ENCODE measurements at places on chromosomes 5 and 9.

GRCh38 chr5:143025376-143025775 lies 255.2 kb downstream of the ARHGAP26 start:
- DNase-seq = no peak

GRCh38 chr5:10059980-10060379 lies 189.7 kb downstream of the ATPSCKMT start:
- no peak for DNase-seq

DNA sequence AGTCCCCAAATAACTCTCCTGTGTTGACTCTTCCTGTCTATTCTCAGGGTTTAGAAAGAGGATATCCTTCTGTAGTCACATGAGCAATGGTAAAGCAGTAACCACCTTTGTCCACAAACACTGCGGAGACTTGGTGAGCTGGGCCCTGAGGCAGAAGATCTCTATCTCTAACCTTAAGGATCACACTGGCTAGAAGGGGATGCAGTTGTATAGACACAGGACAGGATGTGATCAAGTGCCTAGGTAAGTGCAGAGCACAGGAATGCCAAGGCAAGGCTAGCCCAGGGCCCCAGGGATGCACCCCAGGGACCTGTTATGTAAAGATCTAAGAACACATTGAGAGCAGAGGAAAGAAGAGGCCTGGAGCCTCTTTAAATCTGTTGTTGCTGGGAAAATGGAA lies 610.5 kb downstream of the IRX1 start:
- DNase-seq = no peak

- DNase-seq = no peak
These were observed 17.2 kb upstream of the NINJ1 start for GRCh38 chr9:93151097-93151784.

DNA sequence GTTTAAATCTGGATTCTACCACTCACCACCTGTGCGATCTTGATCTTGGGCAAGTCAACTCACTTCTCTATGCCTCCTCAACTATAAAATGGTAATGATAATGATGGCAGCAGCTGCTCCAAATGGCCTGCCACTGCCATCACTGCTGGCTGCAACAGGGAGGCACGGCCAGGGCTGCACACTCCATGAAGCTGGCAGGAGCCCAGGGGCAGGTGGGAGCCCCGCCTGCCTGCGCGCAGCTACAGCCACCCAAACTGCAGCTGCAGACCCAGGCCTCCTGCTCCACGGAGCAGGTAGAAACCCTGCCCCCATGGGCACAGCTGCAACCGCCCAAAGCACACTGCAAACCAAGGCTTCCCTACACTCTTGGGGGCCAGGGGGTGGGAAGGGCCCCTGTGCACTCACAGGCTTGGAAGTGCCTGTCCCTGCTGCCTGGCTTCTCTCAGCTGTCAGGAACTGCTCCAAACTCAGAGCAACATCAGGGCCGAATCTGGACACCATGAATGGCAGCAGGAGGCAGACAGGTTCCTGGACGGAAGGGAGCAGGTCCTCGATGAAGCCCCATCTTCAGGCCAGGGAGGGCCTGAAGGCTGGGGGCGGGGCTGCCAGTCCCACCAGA lies 57.6 kb downstream of the PRELID2 start:
- no peak for DNase-seq

- DNase-seq = no peak
These were observed 64.1 kb upstream of the SPOCK1 start for GRCh38 chr5:137563301-137563645.

GRCh38 chr9:122158202-122158601 lies 1.4 kb downstream of the NDUFA8 start:
- no peak for DNase-seq

DNA sequence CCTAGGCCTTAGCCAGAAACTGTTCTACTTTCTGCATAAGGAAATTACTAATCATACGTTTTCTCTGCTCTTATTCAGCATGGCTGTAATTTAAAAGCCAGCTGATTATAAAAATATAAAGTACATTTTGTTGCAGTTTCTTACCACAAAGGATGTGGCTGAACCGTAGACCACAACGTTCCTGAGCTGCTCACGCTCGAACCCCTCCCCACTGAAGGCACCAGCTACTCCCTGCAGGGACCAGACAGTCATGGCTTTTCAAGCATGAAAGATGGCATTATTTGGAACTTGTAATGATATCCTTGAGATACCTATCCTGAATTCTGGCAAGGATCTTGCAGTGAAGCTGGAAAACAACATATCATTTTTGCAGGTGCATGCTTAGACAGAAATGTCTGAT lies 91.8 kb upstream of the DMRT1 start:
- no peak for DNase-seq

DNA sequence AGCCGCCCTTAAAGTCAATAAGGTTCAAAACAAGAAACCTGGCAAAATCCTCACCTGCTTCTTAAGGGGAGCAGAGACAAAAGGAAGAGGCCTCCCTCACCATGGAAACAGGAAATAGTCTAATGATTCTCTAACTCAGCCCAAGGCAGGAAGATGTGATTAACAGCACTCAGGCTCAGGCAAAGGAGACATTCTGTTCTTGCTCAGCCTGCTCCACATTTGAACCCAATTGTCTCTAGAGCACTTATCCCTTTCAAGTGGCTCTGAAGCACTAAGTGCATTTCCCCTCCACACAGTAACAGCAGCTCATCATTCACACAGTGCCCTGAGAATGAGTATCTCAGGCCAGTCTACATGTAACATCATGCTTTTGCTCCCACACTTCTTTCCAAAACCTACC lies 72.3 kb downstream of the NIPSNAP3B start:
- DNase-seq = no peak

DNA sequence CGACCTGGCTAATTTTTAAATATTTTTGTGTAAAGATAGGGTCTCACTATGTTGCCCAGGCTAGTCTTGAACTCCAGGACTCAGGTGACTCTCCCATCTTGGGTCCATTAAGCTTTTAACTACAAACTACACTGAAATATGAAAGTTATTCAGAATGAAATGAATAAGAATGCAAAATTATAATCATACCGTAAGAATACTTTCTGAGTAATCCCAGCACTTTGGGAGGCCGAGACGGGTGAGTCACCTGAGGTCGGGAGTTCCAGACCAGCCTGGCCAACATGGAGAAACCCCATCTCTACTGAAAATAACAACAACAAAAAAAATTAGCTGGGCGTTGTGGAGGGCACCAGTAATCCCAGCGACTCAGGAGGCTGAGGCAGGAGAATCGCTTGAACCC lies 1.1 kb upstream of the ORM1 start:
- DNase-seq = no peak

- no peak for DNase-seq
These were observed 160.9 kb downstream of the GIN1 start for GRCh38 chr5:102959055-102959454.

DNA sequence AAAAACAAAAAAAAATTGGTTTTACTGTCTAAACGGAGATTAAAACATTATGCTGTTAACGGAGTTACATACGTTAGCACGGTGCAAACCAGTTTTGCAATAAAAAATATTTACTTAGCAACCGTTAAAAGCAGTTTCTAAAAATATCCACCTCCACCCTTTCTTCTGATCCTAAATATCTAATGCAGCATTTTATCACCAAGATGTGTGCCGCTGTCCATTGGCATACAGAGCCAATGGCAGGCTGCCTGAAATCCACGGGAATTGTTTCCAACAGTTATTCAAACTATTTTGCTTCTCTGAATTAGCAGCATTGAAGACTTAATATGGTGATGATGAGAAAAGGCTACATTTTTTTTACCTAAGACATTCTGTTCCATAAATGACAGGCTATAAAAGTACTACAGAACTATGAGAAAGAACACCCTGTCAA lies 61.6 kb downstream of the CSNK1A1 start:
- DNase-seq = no peak

- DNase-seq = no peak
These were observed 30.3 kb downstream of the SLC25A48 start for GRCh38 chr5:135864503-135865435.

DNA sequence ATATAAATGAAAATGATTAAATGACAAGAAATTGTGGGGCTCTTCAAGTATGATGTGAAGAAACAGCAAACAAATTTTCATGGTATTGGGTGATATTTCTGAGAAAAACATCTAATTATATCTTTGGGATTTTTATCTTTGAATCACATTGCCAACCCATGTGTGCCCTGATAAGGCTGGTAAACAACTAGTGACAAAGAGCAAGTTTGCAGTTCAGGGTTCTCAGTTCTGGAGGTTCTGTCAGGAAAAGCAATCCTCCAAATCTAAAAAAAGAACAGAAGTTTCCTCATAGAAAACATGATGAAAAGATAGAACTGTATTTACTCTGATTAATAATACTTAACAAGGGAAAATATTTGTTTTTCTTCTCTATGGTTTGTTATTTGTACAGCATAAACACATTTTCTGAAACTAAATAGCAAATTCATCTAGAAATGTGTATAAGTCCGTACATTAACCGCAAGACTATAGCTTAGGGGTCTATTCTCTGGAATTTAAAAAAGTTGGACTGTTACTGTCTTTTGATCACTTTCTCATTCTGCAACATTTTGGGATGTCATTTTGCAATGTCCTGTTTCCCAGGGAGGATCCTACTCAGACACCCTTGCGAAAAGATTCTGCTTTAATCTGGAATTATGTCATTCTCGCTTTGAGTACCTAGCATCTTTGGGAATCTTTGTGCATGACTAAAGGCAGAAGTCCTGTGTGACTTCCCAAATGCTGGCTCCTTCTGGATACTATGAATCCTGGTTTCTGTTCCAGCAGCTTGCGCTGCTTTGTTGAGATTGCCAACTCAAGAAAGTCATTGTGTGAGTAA lies 308.5 kb downstream of the ADGRV1 start:
- no peak for DNase-seq

GRCh38 chr5:154449786-154450185 lies 4.0 kb downstream of the SAP30L start:
- no peak for DNase-seq

GRCh38 chr9:128615571-128615970 lies 41.1 kb downstream of the DYNC2I2 start:
- no peak for DNase-seq

DNA sequence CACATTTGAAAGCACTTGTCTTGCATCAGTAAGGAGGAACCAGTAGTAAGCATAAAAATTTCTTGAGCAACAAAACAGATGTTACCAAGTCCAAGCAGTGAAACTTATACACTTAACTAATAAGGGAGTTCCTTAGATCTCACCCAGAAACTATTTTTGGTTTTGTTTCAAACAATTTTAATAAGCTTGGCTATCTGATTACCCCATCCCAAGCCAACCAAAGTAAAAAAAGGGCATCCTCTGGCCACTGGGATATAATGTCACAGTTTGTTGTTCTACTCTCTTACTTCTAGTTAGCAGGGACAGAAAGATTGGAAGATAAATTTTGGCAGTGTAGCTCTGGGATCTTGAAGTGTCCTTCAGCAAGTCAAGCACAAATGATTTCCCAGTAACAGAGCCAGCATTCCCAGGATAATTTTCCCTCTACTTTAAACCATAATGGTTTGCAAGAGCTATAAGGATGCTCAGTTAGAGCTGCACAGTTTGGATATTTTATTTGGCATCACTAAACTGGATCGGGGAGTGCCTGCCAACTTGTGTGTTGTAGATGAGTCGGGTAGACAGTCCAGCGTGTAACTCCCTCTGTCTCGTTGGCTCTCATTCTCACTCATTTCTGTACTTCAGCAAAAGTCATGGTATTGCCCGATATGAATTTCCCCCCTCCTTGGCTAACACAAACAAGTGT lies 161.9 kb upstream of the HMHB1 start:
- no peak for DNase-seq

DNA sequence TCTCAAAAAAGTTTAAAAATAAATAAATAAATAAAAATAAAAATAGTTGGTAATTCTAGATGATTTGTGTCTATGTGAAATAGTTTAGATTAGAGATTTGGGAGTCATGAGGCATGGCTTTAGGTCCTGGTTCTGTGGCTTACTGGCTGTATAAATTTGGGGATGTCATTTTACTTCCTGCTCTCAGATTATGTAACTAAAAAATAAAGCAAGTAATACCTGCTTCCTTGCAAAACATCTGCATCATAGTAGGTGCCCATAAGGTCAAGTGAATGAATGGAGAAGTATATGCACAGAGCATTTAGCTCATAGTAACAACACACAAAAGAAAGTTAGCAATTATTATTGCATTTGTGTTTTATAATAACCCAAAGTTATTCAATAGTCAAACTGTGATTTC lies 287.7 kb upstream of the TLE4 start:
- no peak for DNase-seq

DNA sequence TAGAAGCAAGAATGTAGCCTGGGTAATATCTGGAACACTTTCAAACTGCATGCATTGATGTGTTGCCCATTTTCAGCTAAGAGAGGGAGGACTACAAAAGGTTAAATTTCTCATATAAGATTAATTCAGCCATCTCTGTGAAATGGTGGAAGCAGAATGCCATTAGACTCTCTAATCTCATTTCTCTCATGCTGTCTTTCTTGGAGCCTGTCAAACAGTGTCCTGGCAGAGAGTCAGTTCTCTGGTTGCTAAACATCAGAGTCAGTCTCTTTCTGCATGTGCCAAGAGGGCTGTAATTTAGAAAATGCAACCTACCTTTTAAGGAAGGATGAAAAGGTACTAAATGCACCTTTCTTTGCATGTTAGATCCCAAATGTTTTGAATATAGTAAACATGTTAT lies 910 bp upstream of the GARNL3 start:
- no peak for DNase-seq

DNA sequence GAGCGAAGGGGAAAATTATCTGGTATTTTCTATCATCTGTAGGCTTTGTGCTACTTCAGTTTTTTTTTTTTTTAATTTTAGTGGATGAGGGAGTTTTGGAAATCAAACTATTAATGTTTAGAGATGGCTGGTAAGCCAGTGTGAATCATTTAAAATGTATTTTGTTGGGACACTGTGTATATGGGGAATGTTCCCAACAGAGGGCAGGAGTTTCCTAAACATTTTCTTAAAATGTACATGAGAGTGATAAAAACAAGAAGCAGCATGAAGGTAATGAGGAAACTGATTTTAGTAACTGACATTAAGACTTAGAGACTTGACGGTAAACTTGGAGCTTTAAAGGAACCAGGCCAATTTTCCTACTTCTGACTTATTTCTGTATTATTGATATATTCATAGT lies 68.2 kb upstream of the ITGA2 start:
- DNase-seq = no peak

DNA sequence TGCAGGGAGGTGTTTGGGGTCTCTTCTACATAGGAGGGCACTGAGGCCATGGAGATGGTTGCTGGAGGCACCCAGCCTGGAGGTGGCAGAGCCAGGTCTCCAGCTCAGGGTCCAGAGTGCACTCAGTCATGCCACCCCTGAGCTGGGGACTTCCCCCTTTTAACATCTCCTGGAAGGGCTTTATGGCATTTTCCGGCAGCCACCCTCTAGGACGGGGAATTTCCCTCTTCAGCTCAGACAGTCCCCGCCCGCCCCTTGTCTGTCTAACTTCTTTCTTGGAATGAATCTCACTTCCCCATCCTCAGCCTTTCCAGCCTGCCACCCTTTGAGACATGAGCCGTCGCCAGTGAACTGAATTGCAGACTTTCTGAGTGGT lies 49.9 kb downstream of the COL15A1 start:
- no peak for DNase-seq

- DNase-seq = no peak
These were observed 164.1 kb upstream of the MPDZ start for GRCh38 chr9:13443346-13444244.

DNA sequence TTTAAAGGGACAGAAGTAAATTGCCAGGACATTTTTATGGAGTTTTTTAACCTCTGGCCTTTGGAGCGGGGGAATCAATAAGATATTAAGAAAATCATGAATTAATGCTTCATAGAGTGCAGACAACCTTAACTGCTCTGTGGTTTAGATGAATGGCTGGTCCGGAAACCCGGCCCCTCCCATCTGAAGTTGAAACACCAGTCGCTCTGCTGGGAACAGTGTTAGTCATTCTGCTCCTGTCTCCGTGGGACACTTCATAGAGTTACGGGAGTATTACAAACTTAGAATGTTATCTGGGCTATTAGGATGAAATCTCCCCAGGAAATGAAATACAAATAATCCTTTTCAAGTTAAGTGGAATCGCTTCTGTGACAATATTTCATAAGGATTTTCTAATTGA lies 110.1 kb upstream of the IRX2 start:
- no peak for DNase-seq
